ENCODE measurements at places on chromosomes 16 and 17. TPM values are rescaled to one million over a fixed set of nuclear protein-coding genes. Genes with fewer than 3 reads are reported as not detected.

GRCh38 chr16:65876056-65876408, 490.5 kb upstream of the CDH5 start:
- H3K4me1 ChIP-seq, result no peaks in the 10 kb centered on the region
- no peaks in the 10 kb centered on the region for H3K36me3 ChIP-seq
- H3K4me3 ChIP-seq, result no peak overlapping the region
- H3K27me3 ChIP-seq, result no peaks in the 10 kb centered on the region
- DNase-seq, result no peak
- H3K27ac ChIP-seq, result no peak overlapping the region

- H3K4me1 ChIP-seq, result no peaks in the 10 kb centered on the region
- H3K27ac ChIP-seq, result no peak overlapping the region
- H3K4me3 ChIP-seq, result no peak overlapping the region
- no peaks in the 10 kb centered on the region for H3K27me3 ChIP-seq
- no peaks in the 10 kb centered on the region for H3K36me3 ChIP-seq
These were observed 135.6 kb upstream of the IRX3 start for GRCh38 chr16:54422159-54422558.

- H3K27me3 ChIP-seq, result no peaks in the 10 kb centered on the region
- peaks cover 9% of the 10 kb centered on the region for H3K4me1 ChIP-seq
- no peak overlapping the region for H3K27ac ChIP-seq
- peak; percentile 6 for DNase-seq
- no peaks in the 10 kb centered on the region for H3K36me3 ChIP-seq
These were observed 39.9 kb downstream of the CDH1 start for GRCh38 chr16:68776821-68777485.

DNA sequence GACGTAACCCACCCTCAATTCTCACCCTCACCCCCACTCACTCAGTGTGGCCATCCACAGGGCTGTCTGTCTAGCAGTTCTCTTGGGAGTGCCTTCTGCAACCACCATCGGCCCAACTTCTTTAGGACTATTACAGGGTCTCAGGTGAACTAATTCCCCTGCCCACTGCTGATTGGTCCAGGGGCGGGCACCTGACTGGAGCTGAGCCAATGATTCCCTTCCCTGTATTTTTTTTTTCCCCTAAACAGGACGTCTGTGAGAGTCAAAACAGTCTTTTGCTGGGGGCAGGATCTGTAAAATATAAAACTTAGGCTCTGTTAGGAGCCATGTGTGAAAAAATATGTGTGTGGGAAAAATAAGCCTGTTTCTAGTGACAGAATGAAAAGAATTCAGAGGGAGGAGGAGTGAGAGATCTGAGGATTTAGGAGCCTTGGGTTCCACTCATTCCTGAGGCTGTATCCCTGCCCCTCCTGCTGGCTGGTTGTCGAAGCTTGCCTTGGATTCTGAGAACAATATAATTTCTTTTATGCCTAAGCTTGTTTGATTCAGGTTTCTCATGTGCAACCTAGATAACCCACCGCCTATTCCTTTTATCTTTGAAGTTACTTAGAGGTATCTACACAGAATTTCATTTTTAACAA, 115.0 kb downstream of the SPACA3 start:
- H3K4me1 ChIP-seq, result no peaks in the 10 kb centered on the region
- H3K4me3 ChIP-seq, result no peak overlapping the region
- H3K27ac ChIP-seq, result no peak overlapping the region
- H3K36me3 ChIP-seq, result no peaks in the 10 kb centered on the region

DNA sequence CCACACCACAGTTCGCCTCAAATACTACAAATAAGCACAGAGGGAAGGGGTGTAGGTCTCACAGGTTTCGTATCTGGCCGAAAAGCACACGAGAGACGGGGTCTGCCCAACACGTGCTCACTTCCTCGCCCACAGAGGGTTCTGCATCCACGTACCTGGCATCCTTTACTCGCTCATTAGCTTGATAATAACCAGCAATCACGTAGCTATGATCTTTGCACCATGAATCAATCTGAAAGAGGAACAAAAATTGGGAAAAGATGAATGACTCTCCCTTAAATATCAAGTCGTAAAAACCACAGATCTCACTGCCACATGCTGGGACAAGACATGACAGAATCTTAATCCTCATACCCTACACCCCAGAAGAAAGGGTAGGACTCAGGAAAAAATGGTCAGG, 10.5 kb downstream of the EMC8 start:
- no peak overlapping the region for H3K27ac ChIP-seq
- H3K4me3 ChIP-seq, result no peak overlapping the region
- H3K27me3 ChIP-seq, result no peaks in the 10 kb centered on the region
- H3K4me1 ChIP-seq, result peaks cover 19% of the 10 kb centered on the region
- H3K36me3 ChIP-seq, result peaks cover 37% of the 10 kb centered on the region
- no peak for DNase-seq

Gene RMI2
- total RNA-seq, result 37.0 TPM

Gene SPIRE2
- 0.37 TPM for total RNA-seq

Gene TP53TG3B
- total RNA-seq, result not detected

Gene KLHL10
- total RNA-seq, result not detected

Gene TBC1D3E
- total RNA-seq, result not detected
